ENCODE measurements at places on chromosomes 1 and 21.

DNA sequence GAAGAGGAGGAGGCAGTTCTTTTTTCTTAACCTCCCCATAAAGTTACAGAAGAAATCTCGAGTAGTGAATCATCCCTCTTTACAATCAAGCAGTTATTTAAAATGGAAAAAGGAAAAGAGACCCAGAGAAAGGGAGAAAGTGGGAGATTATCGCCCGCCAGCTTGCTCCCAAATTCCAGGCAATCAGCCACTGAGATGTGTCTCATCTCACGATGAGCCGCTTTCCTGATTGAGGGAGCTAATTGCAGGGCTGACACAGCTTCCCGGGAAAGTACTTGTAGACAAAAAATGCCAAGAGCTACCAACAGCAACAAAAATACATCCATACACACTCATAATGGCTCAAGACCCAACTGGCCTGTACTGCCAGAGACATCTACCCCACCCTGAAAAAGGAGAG is 191.6 kb upstream of the ZC3H12A start:
- DNase-seq = no peak

DNA sequence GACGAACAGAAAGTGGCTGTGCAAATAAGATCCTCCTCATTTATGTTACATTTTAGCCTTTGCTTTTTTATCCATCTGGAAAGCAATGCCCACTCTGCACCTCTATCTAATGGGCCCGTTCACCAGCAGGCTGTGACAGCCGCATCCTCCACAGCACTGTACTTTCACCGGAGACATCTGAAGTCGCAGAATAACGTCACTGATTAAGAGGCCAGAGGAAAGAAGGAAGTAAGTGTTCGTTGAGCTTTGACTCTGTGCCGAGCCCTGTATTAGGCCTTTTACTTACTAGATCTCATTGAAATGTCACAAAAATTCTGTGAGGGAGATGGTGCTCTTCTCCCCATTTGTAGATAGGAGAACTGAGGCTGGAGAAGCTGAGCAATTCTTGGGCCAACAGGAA is 62.3 kb downstream of the KAZN start:
- no peak for DNase-seq

DNA sequence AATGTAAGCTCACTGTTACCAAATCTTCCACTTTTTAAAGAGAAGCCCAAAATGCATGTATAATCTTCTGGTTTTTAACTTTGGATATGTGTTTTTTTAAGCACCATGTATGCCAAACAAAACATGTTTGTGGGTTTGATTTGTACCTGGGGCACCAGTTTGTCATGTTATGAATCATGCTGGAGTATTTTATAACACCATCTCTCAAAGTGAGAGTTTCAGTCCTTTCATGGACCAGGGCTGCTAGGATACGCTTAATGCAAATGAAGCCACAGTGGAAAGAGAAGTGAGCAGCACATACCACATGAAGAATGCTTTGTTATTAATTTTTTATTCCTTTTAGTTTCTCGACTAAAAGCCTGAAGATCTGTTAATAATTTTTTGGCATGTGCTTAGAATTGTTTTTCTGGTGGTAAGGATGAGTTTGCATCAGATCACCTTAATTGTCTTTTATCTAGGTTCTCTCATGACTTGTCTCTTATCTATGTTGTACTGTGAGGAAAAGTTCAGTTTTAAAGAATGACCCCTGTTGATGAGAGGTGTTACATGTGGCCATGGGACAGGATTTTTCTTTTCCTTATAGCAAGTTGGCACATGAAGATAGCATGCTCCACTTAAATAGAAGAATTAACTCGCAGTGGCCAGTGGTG is 2.0 kb upstream of the RABGAP1L start:
- DNase-seq = no peak

DNA sequence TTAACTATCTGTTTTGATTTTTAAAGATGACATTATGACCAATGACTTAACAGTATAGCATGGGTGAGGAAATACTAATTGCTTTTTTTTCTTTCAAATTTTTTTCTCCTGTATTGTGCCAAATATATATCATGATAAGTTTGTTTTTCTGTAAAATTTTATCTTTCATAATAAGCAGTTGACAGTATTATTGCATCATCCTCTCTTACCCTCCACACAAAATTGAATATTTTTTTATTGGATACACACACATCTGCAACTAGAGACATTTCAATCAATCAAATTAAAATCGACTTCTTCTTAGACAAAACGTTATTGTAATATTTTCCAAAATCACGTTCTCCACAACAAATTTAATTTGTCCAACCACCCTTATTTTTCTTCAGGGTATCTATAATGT is 330.4 kb upstream of the BRINP3 start:
- no peak for DNase-seq

DNA sequence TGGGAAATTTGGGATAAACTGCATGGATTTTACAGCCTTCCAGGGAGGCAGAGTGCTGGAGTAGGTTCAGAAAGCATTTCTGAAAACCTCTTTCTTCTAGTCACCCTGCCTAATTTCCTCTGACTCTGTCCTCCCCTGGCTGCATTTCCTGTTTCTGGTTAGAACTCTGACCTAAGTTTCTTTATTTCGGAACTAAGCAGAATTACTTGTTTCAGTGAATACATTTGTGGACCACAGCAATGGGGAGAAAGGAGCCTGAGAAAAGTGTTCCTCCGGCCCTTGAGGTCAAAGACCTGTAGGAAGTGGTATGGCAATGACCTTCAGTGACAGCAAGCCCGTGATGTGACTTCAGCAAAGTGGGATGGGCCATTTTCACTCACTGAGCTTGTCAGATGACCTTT is 173.4 kb upstream of the RUNX1 start:
- no peak for DNase-seq

DNA sequence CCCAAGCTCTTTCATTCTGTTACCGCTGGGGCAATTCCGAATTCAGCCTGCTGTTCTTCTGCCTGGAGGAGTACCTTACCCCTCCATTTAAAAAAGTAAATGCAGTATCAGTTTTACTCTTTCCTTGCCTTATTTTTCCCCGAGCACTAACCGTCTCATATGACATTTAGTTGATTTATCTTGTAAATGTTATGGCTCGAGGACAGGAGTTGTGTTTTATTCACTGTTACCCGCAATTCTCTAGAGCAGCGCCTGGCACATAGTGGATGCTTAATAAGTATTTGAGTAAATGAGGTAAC is 425 bp upstream of the TADA1 start:
- DNase-seq = no peak

GRCh38 chr1:110482662-110483307 is 31.8 kb downstream of the PROK1 start:
- no peak for DNase-seq

DNA sequence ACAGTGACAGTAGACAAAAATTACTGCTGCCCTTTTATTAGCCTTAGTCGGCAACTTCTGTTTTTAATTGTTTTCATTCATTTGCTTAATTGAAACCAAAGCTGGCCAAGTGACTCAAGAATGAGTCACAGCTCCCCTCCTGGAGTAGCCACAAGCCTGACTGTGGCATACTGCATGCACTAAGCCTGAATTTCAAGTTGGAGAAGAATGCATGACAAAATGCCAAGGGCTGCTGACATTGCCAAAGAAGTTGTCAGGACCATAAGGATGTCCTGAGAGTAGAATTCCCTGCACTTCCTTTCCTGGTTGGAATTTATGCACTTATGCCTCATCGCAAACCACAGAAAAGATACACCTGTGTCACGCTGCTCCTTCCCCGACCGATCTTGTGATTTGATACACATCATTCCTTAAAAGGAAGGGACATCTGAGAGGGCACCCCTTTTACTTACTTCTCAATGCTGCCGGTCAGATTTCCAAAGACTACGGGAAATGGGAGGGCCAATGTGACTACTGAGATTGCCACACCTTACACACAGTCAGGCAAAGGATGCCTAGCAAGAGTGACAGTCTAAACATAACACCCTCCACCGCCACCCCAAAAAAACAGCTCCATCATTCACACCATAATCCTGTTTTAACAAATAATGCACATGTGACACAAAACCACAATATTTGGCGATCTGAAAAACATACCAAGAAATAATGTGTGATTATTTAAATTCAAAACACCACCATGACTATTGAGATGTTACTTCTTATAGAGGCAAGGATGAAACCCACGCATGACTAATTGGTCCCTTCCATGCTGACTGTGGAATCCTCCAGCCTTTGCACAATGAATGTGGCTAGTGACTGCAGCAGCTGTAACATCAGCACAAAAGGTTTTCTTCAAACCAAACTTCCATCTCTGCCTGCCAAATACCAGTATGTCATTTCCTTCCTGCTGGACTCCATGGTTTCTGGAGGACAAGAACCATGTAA is 28.2 kb downstream of the VAV3 start:
- no peak for DNase-seq

- DNase-seq = no peak
Measured at GRCh38 chr1:194339471-194339870, 1153.1 kb upstream of the B3GALT2 start.

DNA sequence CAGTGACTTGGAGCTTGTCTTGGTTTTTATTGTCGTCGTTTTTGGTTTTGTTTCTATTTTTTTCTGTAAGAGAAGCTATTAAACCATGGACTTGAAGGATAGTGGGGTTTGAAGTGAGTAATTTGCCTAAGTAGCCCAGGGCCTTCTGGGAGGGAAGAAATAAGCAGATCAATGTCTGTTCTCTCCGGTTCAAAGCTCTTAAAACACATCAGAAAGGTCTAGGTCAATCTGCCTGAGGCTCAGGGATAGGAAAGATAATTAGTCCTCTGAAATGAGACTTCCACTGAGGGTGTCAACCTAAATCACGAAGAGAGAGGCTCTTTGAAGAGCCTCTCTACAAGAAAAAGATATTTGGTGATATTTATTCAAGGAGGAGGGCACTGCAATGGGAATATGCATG is 178.0 kb downstream of the MATN1 start:
- no peak for DNase-seq

DNA sequence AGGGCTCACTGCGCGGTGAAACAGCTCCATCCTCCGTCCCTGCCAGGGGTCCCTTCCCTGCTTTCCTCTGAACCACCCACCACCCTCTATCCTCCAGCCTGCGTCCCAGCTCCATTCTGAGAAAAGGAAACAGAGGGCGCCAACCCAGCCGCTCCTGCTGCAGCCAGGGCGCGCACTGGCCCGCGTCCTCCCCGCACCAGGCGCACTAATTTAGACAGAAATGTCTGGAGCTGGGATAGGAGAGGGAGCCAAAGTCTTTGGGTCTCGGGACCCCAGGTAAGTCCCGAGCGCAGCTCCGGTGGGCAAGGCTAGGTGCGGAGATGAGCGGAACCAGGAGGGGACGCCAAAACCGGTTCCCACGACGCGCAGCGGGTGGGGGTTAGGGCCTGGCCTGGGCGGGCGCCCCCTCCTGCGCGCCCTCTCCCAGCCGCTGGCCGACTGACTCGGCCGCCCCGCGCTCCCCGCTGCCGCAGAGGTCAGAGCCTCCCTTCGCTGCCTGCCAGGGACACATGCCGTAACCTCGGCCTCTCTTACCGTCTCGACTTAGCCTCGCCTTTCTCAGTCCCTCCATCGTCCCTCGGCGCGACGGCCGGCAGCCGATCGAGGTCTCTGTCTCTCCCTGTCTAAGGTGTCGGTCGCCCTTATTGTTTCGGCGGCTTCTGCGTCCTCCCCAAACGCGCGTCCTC is 2.0 kb downstream of the CAMK2N1 start:
- DNase-seq = no peak

DNA sequence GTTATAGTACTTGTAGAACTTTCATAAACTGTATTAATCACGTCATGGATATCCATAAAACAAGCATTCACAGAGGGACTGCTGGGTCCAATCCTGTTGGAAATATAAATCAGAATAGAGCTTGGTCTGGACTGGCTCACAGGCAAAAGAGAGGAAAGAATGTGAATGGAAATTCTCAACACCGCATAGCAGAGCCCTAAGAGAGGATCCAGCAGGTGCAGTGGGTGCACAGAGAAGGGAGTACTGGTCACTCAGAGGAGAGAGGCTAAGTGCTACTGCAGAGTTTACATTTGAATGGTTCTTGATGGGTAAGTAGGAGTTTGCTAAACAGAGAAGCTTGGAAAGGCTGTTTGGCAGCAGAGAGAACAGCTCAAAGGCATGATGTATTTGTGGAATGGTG is 231.7 kb downstream of the PAPPA2 start:
- DNase-seq = no peak

GRCh38 chr1:245396615-245397014 is 241.8 kb downstream of the KIF26B start:
- DNase-seq = no peak

DNA sequence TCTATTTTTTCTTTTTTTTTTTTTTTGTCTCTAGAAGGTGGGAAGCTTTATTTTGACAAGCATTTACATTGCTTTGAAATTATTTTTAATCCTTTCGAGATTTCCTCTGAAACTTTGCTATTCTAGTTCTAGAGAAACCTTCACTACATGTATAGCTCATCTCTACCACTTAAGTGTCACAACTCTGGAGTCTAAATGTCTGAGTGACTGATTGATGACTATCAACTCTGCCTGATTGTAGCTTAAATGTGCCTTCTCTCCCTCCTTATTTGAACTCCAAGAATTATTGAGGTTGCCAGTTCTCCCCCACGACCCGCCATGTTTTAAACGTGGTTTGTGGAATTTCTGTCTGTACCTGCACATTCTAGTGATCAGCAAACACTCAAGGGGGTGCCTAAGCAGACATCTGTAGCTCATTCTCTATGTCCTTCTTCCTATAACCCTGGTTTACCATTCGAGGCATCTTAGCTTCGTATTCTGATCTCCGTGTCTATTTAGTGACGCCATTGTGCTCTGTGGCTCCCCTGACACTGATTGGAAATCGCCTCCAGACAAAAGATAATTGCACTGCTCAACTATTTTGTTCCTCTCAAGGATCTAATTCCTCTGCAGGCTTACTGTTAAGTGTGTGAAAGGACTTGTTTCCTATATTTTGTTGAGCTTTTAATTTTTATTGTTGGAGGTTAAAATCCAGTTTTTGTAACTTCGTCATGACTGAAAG is 1570.6 kb downstream of the BRINP3 start:
- no peak for DNase-seq

GRCh38 chr1:204431310-204432184 is 19.9 kb upstream of the PPP1R15B start:
- DNase-seq = peak; percentile 49

DNA sequence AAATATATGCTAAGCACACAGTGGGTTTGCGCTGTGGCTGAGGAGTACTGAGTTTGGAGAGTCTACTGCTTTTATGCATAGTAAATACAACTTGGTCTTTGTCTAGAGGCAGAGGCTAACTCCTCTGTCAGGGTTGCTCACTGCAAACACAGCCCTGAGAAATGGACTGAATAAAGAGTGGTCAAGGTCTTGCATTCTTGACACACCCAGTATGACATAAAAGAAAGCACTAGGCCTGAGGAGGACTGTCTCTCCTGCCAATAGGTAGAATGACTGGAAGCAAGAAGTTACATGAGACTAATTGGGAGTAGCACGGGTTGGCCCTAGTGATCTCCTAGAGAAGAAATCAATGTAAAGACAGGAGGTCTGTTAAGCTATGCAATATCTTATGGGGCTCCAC is 367.2 kb upstream of the B3GALT2 start:
- no peak for DNase-seq

Data from frontal cortex (tissue), 4 donors.